NCI-H526 treated with DMSO at 0.1 percent for 48 hours (cell line): ENCODE measurements at places on chromosomes 5 and 9.

DNA sequence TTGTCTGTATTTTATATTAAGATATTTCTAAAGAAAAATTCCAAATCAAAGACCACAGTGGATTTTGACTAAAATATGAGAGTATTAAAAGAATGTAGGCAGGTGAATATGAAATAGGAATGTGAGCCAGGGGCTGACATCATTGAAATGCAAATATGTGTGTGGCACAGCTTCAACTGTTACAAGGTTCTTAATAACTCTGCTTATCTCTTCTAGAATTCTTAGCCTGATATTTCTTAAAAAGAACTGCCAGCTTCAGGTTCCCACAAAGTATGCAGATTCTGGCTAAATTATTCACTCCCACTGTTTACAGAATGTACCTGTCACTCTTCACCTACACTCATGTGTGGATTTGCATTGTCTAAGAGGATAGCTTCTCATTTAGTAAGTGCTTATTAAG is 274.4 kb downstream of the DIRAS2 start:
- peak; percentile 23 for DNase-seq

DNA sequence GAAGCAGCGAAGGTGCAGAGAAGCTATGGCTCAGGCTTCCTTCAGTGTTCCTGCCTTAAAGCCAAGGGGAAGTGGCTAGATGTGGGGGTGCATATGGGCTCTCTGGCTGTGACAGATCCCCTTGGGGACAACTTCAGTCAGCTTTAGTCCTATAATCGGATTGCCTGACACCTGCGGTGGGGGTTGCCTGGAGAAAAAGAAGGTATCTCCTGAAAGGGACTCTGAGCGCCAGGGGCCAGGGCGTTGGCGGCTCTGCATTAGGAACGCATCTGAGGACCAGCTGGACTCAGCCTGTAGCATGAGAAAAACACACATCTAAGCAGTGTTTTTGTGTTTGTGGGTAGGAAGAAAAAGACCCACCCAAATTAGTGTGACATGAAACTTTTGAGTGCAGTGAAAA is 84.3 kb upstream of the OTULINL start:
- no peak for DNase-seq

DNA sequence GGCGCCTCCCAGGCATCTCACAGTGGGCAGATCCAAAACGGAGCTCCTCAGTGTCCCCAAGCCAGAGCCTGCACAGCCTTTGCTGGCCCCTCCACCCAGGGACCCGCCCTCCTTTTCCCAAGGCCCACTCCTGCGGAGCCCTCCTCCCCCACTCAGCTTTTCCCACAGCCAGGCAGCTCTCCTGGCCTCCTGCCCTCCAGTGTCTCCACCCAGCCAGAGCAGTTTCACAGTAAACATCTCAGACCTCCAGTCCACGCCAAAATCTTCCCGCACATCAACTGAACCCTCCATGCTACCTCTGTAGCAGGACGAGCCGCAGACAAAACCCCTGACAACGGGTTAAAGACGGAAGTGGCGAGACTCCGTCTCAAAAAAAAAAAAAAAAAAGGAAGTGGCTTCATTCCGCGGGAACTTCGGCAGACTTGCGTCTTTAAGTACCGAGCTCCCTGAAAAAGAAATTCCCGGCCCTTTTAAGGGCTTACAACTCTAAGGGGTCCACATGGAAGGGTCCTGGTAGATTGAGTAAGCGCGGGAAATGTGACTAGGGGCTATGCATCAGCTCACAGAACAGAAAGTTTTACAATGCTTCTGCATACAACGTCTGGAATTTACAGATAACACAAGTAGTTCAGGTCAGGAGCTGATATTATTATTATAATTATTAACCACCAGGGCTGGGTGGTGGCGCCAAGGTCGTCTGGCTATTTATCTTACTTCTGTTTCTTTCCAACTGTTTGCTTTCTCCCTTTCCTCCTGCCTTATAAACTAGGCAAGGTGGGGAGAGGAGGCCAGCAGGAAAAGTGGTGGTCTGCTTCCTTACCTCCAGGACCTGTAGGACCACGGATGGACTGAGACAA is 11.4 kb upstream of the GRIN1 start:
- no peak for DNase-seq

DNA sequence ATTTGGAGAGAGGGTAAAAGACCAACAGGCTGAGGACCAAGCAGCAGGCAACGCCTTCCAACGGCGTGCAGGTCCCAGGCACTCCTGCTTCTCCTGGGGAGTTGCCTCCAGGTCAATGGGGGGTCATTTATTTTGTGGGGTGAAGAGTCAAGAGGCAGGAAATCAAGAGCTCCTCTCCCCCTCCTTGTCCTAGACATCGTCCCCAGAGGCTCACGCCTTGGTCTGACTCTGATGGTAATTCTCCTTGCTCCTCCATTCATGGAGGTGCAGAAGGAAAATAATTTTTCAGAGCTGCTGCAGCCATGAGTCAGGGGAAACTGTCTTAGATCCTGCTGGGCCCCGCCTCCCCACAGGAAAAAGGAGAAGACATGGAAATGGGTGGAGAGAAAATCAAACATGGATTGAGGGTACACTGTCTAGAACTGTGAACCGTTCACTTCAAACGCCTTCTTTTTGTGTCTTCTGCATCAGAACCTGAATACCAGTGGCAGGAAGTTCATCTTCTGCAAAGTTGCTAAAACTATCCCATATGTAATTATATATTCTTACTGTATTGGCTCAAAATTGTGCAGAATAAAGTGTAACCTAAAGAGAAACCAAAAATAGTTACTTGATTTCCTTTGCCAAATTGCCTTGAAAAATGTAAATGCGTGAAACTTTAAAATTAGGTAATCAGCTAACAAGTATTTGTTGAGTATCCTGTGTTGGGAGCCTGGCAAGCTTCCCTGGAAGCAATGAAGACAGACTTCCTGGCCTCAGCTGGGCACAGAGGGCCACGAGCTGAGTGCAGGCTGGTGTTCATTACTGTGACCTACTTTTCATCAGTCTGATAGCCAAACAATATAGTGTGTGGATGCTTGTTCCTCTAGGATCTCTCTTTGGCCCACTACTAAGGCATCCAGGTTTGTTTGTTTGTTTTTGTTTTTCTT is 142.0 kb downstream of the CMYA5 start:
- DNase-seq = no peak

DNA sequence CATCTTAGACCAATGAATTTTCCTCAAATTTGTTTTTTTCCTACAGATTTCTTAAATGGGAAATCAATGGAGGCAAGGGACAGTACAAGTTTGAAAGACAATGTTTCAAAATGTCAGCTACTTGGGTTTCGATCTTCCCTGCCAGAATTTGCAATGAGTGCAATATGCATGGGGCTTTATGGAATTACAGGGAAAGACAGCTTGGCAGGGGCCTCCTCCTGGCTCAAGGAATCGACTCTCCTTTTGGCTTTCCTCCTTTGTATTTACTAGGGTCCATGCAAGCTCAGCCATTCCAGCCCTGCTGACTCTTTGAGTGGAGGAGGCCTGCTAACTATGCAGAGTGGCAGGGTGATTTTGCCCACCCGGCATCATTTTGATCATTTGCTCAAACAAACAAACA is 63.2 kb downstream of the MED27 start:
- no peak for DNase-seq

DNA sequence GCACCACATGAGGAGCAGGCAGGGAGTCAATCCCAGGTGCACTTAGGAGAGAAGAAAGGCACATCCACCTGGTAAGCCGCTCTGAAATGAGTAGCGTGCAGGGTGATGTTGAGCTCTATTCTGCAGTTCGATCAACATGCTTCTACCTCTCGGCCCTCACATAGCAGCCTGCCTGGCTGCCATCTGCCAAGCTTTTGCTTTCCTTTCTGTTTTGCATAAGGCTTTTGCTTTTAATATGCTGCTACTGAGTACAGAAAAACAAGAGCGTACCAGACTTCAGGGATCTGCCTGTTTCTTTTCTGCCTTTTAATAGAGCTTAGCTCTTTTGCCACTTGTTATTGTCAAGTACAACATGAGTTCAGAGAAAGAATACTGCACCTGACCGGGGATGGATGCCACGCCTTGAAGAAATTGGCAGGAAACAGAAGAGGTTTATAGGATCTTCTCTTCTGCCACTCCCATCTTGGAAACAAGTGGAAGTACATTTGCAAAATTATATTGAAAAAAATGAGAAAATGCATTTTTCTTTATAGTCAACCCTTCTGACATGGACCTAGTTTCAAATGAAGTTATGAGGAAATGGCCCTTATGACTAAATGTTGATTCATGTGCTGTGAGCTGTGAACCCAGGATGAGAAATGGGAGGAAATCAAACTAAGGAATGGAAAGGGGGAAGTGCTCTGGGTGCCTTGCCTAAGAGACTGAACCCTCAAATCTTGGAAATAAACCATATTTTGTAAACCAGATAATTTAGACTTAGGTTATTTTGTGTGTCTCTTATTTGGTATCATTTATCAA is 4.0 kb upstream of the FCHO2 start:
- DNase-seq = peak; percentile 14

- DNase-seq = no peak
Observed at GRCh38 chr9:5624655-5625054, 4.3 kb upstream of the RIC1 start.
